A549 treated with Mapracorat at 1 μM for 4 hours (cell line): ENCODE measurements at places on chromosomes 13 and 19. TPM values are rescaled to one million over a fixed set of nuclear protein-coding genes. Genes with fewer than 3 reads are reported as not detected.

Gene PROZ
- not detected in 5 replicates for total RNA-seq

Gene LGALS14
- not detected in 5 replicates for total RNA-seq

Gene DNAJC15
- 0.03 to 0.34 TPM (median 0.12 TPM) in 5 replicates for total RNA-seq

Gene GNG7
- 0.02 to 0.13 TPM (median 0.05 TPM) in 5 replicates for total RNA-seq

Gene C19orf81
- total RNA-seq, result 3.3 to 13.3 TPM (median 11.5 TPM) in 5 replicates

Gene MRPS31
- 12.6 to 15.8 TPM (median 13.6 TPM) in 5 replicates for total RNA-seq

Gene GARIN5A
- total RNA-seq, result 1.5 to 2.5 TPM (median 2.1 TPM) in 5 replicates

Gene ZNF431
- total RNA-seq, result 2.6 to 4.5 TPM (median 3.4 TPM) in 5 replicates

Gene GSX1
- not detected in 5 replicates for total RNA-seq

Gene ZNF441
- total RNA-seq, result not detected in 5 replicates

Gene NKG7
- total RNA-seq, result not detected in 5 replicates

Gene SLC8A2
- 0.25 to 0.75 TPM (median 0.51 TPM) in 5 replicates for total RNA-seq

Gene MYH14
- total RNA-seq, result 4.5 to 7.3 TPM (median 6.8 TPM) in 5 replicates
